ENCODE measurements at places on chromosomes 3 and 15.

GRCh38 chr3:4494895-4495264 is 1.7 kb downstream of the ITPR1 start:
- no peak for DNase-seq

DNA sequence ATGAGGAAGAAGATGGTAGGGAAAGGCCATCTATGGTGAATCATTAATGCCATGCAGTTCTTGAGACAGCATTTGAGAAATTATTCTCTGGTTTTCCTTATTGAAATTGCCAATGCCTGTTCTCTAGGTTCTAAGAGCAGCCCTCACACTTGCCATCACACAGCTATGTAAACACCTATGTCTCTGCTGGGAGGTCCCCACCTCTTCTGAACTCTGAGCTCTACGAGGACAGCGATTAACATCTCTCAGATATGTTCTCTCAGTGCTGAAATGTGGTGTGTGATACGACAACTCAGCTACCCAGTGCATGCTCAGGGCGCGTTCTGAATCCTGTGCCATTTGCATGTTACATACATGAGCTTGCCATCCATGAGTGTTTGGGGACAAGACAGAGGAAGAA is 131.3 kb upstream of the CTDSPL start:
- no peak for DNase-seq

GRCh38 chr15:70490148-70490837 is 273.1 kb downstream of the UACA start:
- DNase-seq, result no peak

DNA sequence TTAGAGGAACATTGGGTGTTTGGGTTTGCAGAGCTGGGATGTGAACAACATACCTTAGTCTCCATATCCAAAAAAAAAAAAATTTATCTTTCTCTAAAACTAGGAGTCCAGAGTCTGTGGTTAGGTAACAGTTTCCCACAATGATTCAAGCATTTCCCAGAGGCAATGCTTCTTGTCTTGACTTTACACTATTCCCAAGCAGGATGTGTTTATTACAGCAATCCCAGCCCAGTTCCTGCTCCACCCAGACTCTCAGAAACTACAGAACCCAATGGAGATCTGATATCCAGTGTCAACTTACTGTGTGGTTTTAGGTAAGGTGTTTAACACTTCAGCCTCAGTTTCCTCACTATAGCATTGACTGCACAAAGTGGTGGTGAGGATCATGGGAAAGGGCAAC is 2.3 kb upstream of the C3orf62 start:
- no peak for DNase-seq

- DNase-seq, result no peak
Observed at GRCh38 chr3:21377071-21377769, 373.8 kb downstream of the ZNF385D start.

DNA sequence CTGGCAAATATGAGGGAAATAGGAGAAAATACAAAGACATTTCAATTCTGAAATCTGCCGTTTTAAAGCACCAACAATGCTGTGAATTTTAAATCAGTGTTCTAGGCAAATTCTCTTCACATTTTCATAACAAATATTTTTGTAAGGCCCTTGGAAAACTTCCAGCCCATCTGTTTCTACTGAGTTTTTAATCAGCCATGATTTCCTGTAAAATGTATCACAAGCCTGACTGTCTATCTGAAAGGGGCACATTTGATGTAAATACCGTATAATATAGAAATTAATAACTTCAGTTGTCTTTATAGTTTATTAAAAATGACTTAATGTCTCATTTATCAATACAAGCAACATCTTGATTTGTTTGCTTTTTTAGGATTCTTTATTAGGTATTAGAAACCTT is 454.7 kb downstream of the PYDC2 start:
- DNase-seq, result no peak

- no peak for DNase-seq
Observed at GRCh38 chr3:71838406-71838805, 53.5 kb upstream of the PROK2 start.

DNA sequence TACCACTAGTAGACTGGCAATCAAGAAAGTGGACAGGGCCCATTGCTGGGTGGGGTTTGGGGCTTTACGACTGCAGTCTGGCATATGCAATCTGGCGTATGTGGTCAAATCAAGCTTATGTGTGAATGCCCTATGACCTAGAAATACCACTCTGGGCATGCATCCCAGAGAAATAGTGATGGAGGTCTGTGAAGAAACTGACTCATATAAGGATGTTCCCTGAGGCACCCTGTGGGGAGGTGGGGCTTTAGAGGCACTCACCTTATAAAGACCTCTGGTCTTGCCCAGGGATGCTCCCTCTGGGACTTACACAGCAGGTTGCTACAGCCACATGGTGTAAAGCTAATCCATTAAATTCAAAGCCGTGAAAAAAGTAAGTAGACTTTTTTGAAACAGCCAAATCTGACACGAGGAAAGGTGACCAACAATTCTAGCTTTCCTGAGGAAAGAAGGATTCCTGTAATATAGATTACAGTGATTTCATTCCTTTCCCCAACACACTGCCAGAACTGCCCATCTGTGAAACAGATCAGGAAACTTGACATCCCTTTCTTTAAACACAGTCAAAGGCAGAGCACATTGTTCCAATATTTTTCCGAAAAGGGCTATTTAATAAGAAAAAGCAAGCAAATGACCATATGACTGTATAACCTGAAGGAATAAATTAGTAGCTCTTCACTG is 13.6 kb downstream of the RARRES1 start:
- DNase-seq, result no peak

DNA sequence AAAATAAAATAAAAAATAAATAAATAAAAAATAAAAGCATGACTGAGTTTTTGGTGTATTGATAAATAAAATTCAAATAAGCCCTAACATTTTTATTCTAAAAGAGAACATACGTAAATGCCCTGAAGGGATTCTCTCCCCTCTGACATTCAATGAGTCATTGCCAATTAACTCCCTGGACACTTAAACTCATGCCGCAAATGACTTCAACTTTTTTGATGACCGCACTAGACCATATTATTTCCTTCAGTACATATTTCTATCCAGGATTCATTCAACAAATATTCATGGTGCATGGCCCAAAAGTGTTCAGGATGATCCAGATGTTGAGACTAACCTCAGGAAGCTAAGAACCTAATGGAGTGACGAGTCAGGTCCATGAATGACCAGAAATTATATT is 195.9 kb upstream of the LRRN1 start:
- no peak for DNase-seq

DNA sequence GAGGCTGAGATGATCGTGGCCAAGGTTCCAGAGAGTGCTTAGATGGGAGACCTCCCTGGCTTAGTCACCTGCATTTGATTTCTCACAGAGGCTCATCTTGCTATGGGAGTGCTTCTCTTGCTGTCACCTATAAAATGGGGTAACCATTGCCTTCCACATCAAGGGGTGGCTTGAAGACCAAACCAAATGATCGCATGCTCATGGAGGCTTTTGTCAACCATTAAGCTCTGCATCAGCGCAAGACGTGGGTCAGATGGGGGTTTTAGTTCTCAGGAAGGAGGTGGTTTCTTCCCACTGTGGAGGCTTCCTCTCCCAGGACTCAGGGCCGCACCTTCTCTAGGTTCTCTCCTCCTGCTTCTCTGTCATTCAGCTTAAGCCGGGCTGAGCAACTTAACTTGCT is 27.4 kb upstream of the NOX5 start:
- no peak for DNase-seq
